ENCODE measurements at places on chromosomes 16 and 17. TPM values are rescaled to one million over a fixed set of nuclear protein-coding genes. Genes with fewer than 3 reads are reported as not detected.

Gene FOXJ1
- total RNA-seq = not detected

Gene BLTP2
- 143 TPM for total RNA-seq

Gene C17orf113
- total RNA-seq = 0.32 TPM

Gene PMP22
- 38.0 TPM for total RNA-seq

Gene HSD17B2
- total RNA-seq = 9.5 TPM

Gene NKD1
- not detected for total RNA-seq

Gene ABCA9
- total RNA-seq = 2.3 TPM

Gene OR1G1
- not detected for total RNA-seq

Gene C16orf46
- 0.86 TPM for total RNA-seq

Gene TGFB1I1
- 153 TPM for total RNA-seq

Gene ATF7IP2
- total RNA-seq = 4.8 TPM

Gene KRTAP4-5
- not detected for total RNA-seq

Gene VTN
- total RNA-seq = 10.0 TPM

Gene SRCIN1
- not detected for total RNA-seq

Gene SLFN14
- not detected for total RNA-seq

Gene FNDC8
- not detected for total RNA-seq

Gene COG8
- total RNA-seq = 36.3 TPM

Gene TMEM88
- total RNA-seq = 0.43 TPM

Gene KRT16
- total RNA-seq = not detected

Gene G6PC1
- total RNA-seq = not detected

Gene ARL4D
- 15.1 TPM for total RNA-seq

Gene UMOD
- not detected for total RNA-seq

Gene DUSP3
- total RNA-seq = 79.6 TPM

Gene BRD7
- 29.0 TPM for total RNA-seq

Gene TEX14
- under 0.01 TPM for total RNA-seq

Gene KRTAP1-5
- 16.4 TPM for total RNA-seq

Gene KLHL11
- total RNA-seq = 30.6 TPM

Gene CDH3
- total RNA-seq = 2.2 TPM

Gene CCL8
- total RNA-seq = not detected

Gene ACSM2A
- not detected for total RNA-seq

Gene KIF19
- total RNA-seq = not detected

Gene SERPINF2
- 0.43 TPM for total RNA-seq

Gene EVPL
- under 0.01 TPM for total RNA-seq

Gene USP43
- total RNA-seq = not detected
